ENCODE measurements at places on chromosomes 5 and 9. TPM values are rescaled to one million over a fixed set of nuclear protein-coding genes. Genes with fewer than 3 reads are reported as not detected.

The TMEM232 gene
- total RNA-seq, result 13.3 TPM

- H3K4me3 ChIP-seq, result no peak overlapping the region
- DNase-seq, result no peak
- H3K27me3 ChIP-seq, result no peaks in the 10 kb centered on the region
- peaks cover 5% of the 10 kb centered on the region for H3K4me1 ChIP-seq
Measured at GRCh38 chr9:131645078-131645776, 94.6 kb downstream of the RAPGEF1 start.

DNA sequence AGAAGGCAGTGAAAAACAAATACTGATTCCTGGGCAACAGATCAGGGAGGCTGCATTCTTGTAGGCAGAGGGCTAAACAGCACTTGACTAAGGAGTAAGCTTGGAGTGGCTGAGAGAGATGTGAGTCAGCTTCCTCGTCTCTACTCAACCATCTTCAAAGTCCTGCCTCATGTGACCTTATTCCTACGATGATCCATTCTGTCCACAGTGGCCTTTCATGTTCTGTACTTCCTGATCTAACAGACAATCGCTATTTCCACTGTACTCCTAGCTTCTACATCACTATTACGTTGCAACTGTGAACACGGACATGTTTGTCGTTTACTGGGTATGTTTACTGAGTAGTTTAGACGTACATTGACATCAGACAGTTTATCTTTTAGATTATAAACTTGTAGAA lies 365.4 kb downstream of the ARL15 start:
- no peaks in the 10 kb centered on the region for H3K27me3 ChIP-seq
- no peak overlapping the region for H3K4me3 ChIP-seq
- H3K4me1 ChIP-seq, result no peaks in the 10 kb centered on the region
- H3K36me3 ChIP-seq, result no peaks in the 10 kb centered on the region

The ANKRD31 gene
- 0.14 TPM for total RNA-seq

DNA sequence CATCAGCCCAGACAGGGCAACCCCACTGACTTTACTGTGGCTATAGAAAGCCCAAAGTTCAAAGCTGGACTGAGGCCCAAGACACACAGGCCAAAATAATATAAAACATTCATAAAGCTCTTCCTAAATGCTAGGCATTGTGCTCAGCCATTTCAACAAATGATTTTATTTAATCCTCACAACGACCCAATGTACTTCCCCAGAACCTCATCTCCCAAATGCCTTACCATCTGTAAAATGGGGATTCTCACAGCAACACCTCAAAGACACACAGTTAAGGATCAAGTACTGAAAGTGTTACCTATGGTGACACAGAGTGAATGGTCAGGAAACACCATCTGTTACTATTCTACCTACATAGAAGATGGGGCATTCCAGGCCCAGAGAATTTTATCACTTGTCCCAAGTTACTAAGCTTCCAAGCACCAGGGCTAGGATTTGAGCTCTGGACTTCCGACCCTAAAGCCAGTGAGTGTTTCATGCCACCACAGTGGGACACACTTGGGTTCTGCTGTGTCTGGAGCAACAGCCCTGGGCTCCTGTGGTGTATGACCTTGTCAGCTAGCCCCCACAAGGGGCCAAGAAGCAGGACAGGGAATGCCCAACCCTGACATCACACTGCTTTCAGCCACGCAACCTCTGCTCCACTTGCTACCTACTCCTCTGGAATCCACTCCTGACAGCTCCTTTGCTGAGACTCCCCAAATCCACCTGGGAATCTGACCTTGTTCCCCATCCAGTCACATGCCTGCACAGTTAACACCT lies 15.1 kb downstream of the SHB start:
- H3K27me3 ChIP-seq, result no peaks in the 10 kb centered on the region
- no peak overlapping the region for H3K4me3 ChIP-seq
- no peaks in the 10 kb centered on the region for H3K36me3 ChIP-seq
- H3K4me1 ChIP-seq, result peaks cover 13% of the 10 kb centered on the region
- no peak for DNase-seq

The INSL4 gene
- not detected for total RNA-seq

- no peak overlapping the region for H3K27ac ChIP-seq
- H3K27me3 ChIP-seq, result no peaks in the 10 kb centered on the region
- DNase-seq, result no peak
- H3K4me3 ChIP-seq, result no peak overlapping the region
Measured at GRCh38 chr5:108315829-108316228, 66.1 kb downstream of the FBXL17 start.

The SHOC1 gene
- not detected for total RNA-seq

The CNTNAP3B gene
- total RNA-seq, result 94.8 TPM

GRCh38 chr9:137307255-137308056 lies 5.4 kb upstream of the NRARP start:
- no peak overlapping the region for H3K4me3 ChIP-seq
- H3K36me3 ChIP-seq, result no peaks in the 10 kb centered on the region
- H3K4me1 ChIP-seq, result peaks cover 28% of the 10 kb centered on the region
- H3K27me3 ChIP-seq, result no peaks in the 10 kb centered on the region

- no peak overlapping the region for H3K4me3 ChIP-seq
- no peak for DNase-seq
- H3K4me1 ChIP-seq, result peaks cover 3% of the 10 kb centered on the region
- H3K36me3 ChIP-seq, result no peaks in the 10 kb centered on the region
- no peak overlapping the region for H3K27ac ChIP-seq
Measured at GRCh38 chr5:95741458-95741857, 10.3 kb downstream of the RHOBTB3 start.

The CORO2A gene
- 3.1 TPM for total RNA-seq

The FUT7 gene
- not detected for total RNA-seq

The PTCD2 gene
- 2.8 TPM for total RNA-seq

- no peaks in the 10 kb centered on the region for H3K27me3 ChIP-seq
- no peaks in the 10 kb centered on the region for H3K36me3 ChIP-seq
- H3K4me1 ChIP-seq, result peaks cover 17% of the 10 kb centered on the region
- no peak for DNase-seq
- no peak overlapping the region for H3K4me3 ChIP-seq
Measured at GRCh38 chr9:27438522-27438921, 85.6 kb upstream of the IFNK start.

- no peak for DNase-seq
- H3K4me1 ChIP-seq, result no peaks in the 10 kb centered on the region
- H3K4me3 ChIP-seq, result no peak overlapping the region
- H3K36me3 ChIP-seq, result no peaks in the 10 kb centered on the region
- no peaks in the 10 kb centered on the region for H3K27me3 ChIP-seq
Measured at GRCh38 chr9:12627096-12627495, 66.1 kb upstream of the TYRP1 start.

The SLC1A1 gene
- 7.3 TPM for total RNA-seq

DNA sequence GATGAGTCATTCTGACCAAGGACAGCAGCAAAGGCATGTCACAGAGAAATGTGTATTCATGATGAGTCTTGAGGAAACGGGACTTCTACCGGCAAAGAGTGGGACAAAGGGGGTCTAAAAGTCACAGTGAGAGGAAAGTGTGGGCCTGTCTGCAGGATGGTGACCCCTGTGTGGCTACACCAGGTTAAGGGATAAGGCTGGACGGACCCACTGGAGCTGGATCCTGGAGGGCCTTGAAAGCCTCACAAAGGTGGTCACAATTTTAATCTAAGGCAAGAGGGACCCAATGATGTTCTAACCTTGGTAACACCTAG lies 176.5 kb downstream of the CDK5RAP2 start:
- H3K4me3 ChIP-seq, result no peak overlapping the region
- no peak for DNase-seq

The ANXA2R gene
- 5.3 TPM for total RNA-seq

- H3K4me3 ChIP-seq, result no peak overlapping the region
- H3K4me1 ChIP-seq, result no peaks in the 10 kb centered on the region
- no peaks in the 10 kb centered on the region for H3K27me3 ChIP-seq
- no peak overlapping the region for H3K27ac ChIP-seq
Measured at GRCh38 chr5:177983763-177984583, 12.1 kb downstream of the PROP1 start.

The GCNT4 gene
- 3.5 TPM for total RNA-seq

GRCh38 chr9:77751341-77752091 lies 103.4 kb upstream of the GNA14 start:
- H3K4me1 ChIP-seq, result peaks cover 4% of the 10 kb centered on the region
- DNase-seq, result no peak
- no peak overlapping the region for H3K4me3 ChIP-seq
- no peak overlapping the region for H3K27ac ChIP-seq
- H3K27me3 ChIP-seq, result no peaks in the 10 kb centered on the region

DNA sequence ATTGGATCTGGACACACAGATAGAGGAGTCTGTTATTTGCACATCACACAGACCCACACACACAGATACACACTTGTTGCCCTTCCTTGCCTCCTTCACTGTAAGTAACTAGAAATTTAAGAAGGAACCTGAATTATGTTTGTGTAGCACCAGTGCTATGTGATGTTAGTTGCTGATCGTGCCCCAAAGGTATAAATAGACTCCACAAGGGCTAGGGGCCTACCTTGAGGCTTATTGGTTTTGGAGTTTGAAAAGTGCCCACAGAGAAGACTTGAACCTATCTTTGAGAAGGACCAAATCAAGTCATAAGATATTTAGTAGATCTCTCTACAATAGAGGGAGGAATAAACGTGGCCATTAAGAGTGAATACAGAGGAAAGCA lies 8.8 kb upstream of the TGFBI start:
- no peak overlapping the region for H3K4me3 ChIP-seq
- peaks cover 87% of the 10 kb centered on the region for H3K4me1 ChIP-seq
- no peaks in the 10 kb centered on the region for H3K27me3 ChIP-seq
- no peak overlapping the region for H3K27ac ChIP-seq
- H3K36me3 ChIP-seq, result no peaks in the 10 kb centered on the region
- DNase-seq, result no peak

- no peak overlapping the region for H3K27ac ChIP-seq
- H3K4me1 ChIP-seq, result no peaks in the 10 kb centered on the region
- no peak for DNase-seq
- H3K27me3 ChIP-seq, result no peaks in the 10 kb centered on the region
Measured at GRCh38 chr5:77937015-77937908, 161.1 kb upstream of the TBCA start.

GRCh38 chr5:8749556-8749955 lies 796.3 kb downstream of the SEMA5A start:
- no peaks in the 10 kb centered on the region for H3K36me3 ChIP-seq
- H3K27ac ChIP-seq, result no peak overlapping the region

- H3K27ac ChIP-seq, result no peak overlapping the region
- H3K4me1 ChIP-seq, result peaks cover 13% of the 10 kb centered on the region
- H3K4me3 ChIP-seq, result no peak overlapping the region
- H3K27me3 ChIP-seq, result no peaks in the 10 kb centered on the region
- H3K36me3 ChIP-seq, result no peaks in the 10 kb centered on the region
- no peak for DNase-seq
Measured at GRCh38 chr9:5586391-5586802, 42.5 kb upstream of the RIC1 start.

GRCh38 chr5:22560147-22560546 lies 293.0 kb downstream of the CDH12 start:
- no peaks in the 10 kb centered on the region for H3K27me3 ChIP-seq
- H3K4me3 ChIP-seq, result no peak overlapping the region
- H3K4me1 ChIP-seq, result no peaks in the 10 kb centered on the region
- no peaks in the 10 kb centered on the region for H3K36me3 ChIP-seq
- H3K27ac ChIP-seq, result no peak overlapping the region

The CDC20B gene
- not detected for total RNA-seq

The RAI14 gene
- total RNA-seq, result 80.1 TPM

DNA sequence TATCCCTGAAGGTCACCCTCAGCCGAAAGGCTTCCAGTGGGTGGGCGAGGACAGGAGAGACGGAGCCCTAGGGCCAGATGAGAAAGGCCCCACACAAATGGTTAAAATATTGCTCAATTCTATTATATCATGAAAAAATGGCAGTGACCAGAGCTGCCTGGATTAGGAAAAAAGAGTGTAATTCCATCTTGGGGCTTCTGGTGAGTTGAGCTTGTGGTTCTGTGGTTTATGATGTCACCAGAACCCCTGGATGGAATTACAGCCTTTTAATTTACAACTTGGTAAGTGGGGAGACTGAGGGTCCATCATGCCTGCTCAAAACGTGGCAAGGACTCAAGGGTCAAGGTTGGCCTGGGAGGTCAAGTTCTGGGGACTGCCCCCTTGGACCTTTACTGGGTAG lies 55.5 kb upstream of the STC2 start:
- no peak for DNase-seq
- H3K27ac ChIP-seq, result no peak overlapping the region
- H3K36me3 ChIP-seq, result no peaks in the 10 kb centered on the region
- H3K4me3 ChIP-seq, result no peak overlapping the region
- H3K4me1 ChIP-seq, result no peaks in the 10 kb centered on the region

The CAMK2A gene
- total RNA-seq, result not detected

The PHYHD1 gene
- total RNA-seq, result 21.1 TPM

- no peaks in the 10 kb centered on the region for H3K36me3 ChIP-seq
- H3K4me3 ChIP-seq, result no peak overlapping the region
- H3K27me3 ChIP-seq, result no peaks in the 10 kb centered on the region
- no peak for DNase-seq
- H3K4me1 ChIP-seq, result no peaks in the 10 kb centered on the region
- H3K27ac ChIP-seq, result no peak overlapping the region
Measured at GRCh38 chr9:101437806-101438232, 2.2 kb upstream of the ALDOB start.

- H3K4me1 ChIP-seq, result no peaks in the 10 kb centered on the region
- H3K36me3 ChIP-seq, result no peaks in the 10 kb centered on the region
- peak overlapping the region; percentile 66 for H3K4me3 ChIP-seq
- DNase-seq, result peak; percentile 50
- H3K27ac ChIP-seq, result peak overlapping the region; percentile 62
Measured at GRCh38 chr5:136080483-136081216, 51.9 kb downstream of the TGFBI start.

GRCh38 chr9:5375790-5376477 lies 36.3 kb upstream of the RLN1 start:
- no peaks in the 10 kb centered on the region for H3K4me1 ChIP-seq
- H3K27me3 ChIP-seq, result no peaks in the 10 kb centered on the region
- H3K27ac ChIP-seq, result no peak overlapping the region
- H3K36me3 ChIP-seq, result no peaks in the 10 kb centered on the region
- DNase-seq, result no peak

GRCh38 chr9:136087741-136088480 lies 7.2 kb downstream of the NACC2 start:
- no peaks in the 10 kb centered on the region for H3K27me3 ChIP-seq
- H3K4me3 ChIP-seq, result peak overlapping the region; percentile 18
- peak overlapping the region; percentile 73 for H3K27ac ChIP-seq
- H3K4me1 ChIP-seq, result peaks cover 61% of the 10 kb centered on the region

- DNase-seq, result no peak
- H3K36me3 ChIP-seq, result no peaks in the 10 kb centered on the region
- no peak overlapping the region for H3K27ac ChIP-seq
- no peak overlapping the region for H3K4me3 ChIP-seq
- no peaks in the 10 kb centered on the region for H3K27me3 ChIP-seq
- H3K4me1 ChIP-seq, result no peaks in the 10 kb centered on the region
Measured at GRCh38 chr5:55720188-55720703, 8.1 kb upstream of the SLC38A9 start.

DNA sequence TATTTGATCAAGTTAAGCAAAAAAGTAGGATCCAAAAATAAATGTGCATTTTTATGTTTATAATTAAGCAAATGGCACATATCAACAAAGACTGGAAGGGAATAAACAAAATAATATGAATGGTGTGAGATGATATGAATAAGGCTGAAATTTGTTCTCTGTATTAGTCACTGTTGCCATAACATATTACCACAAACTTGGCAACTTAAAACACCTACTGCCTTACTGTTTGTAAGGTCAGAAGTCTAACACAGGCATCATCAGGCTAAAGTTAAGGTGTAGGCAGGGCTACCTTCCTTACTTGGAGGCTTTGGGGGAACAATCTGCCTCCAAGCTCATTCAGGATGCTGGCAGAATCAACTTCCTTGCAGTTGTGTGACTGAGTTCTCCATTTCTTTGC lies 19.3 kb downstream of the PGGT1B start:
- peaks cover 10% of the 10 kb centered on the region for H3K36me3 ChIP-seq
- H3K27ac ChIP-seq, result no peak overlapping the region
- peaks cover 18% of the 10 kb centered on the region for H3K4me1 ChIP-seq
- no peak overlapping the region for H3K4me3 ChIP-seq
- no peak for DNase-seq

The PCDHA8 gene
- total RNA-seq, result 0.14 TPM

The SPATA31D4 gene
- not detected for total RNA-seq

The MPDZ gene
- total RNA-seq, result 61.2 TPM

Measured in thoracic aorta (tissue), 2 donors.